Central memory CD4-positive, alpha-beta T cell (primary cell): ENCODE measurements at places on chromosomes 6 and 20.

DNA sequence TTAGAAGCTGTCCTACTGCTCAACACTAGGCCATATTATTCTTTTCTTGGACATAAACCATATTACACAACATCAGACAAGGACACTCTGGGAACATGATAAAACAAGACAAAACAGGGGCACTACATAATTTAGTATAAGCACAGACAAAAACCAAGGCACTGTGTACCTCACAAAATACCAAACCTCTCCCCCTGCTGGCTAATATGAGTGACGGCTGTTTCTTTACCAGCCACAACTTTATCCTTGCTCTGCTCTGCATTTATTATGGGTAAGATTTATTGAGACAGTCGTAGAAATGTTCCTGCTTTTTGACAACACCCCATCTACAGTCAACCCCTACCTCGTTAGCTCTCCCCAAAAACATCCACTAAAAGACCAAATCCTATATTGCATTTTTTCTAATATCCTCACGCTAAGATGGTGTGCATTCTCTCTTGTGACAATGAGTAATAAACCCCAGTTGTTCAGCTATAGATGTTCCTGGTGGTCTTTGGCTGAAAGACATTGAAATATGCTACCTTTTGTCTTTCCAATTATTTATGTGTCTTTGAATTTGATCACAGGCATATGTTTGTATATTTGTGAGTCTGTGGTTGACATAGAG lies 23.8 kb upstream of the POLR1H start:
- no peak for DNase-seq

- no peak for DNase-seq
Observed at GRCh38 chr6:40308533-40309306, 278.4 kb downstream of the LRFN2 start.

DNA sequence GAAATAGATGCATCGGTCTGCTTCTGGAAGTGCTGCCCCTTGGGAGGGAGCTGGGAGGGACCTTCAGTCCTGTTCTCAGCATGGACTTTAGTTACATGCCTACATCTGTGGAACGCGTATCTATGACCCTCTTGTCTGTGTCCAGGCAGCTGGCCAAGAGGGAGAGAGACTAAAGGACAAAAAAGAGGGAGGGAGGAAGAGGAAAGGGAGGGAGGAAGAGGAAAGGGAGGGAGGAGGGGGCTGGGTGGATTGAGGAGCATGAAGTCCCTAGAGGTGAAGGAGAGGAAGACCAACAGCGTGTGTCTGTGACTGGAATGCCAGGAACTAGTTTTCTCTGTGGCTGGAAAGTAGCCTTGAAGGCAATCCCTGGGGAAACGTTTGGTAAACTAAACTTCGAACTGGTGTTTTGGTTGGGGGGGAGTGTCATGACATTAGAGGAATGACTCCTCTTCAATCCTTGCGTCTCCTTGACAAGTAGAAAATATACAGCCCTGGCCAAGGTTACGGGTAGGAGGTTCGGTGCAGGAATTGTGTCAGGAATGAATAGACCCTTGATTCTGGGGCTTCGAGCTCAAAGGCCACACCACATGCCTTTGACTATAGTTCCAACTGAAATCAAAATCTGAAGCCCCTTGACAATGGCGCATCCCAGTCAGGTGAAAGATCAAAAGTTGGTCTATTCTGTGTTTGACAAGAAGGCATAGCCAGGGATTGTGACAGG lies 52.0 kb upstream of the PLEKHG1 start:
- no peak for DNase-seq

- no peak for DNase-seq
Observed at GRCh38 chr6:106050538-106050937, 35.6 kb upstream of the PRDM1 start.

GRCh38 chr20:46946796-46947195 lies 52.2 kb downstream of the EYA2 start:
- DNase-seq, result no peak

DNA sequence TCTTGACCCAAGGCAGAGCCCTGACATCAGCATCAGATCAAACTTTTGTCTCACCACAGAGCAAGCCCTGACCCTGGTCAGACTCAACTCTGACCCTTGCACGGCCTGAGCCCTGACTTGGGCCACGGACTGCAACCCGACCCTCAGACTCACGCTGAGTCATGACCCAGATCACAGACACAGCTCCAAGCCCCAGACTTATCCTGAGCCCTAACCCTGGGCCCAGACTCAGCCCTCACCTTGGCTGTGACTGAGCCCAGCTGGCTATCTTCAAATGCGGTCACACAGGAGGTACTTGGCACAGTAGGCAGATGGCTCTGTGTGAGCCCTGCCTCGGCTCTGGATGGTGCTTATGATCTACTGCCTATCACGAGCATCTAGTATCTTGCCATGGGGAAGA lies 602.3 kb downstream of the PTPRT start:
- DNase-seq, result no peak

DNA sequence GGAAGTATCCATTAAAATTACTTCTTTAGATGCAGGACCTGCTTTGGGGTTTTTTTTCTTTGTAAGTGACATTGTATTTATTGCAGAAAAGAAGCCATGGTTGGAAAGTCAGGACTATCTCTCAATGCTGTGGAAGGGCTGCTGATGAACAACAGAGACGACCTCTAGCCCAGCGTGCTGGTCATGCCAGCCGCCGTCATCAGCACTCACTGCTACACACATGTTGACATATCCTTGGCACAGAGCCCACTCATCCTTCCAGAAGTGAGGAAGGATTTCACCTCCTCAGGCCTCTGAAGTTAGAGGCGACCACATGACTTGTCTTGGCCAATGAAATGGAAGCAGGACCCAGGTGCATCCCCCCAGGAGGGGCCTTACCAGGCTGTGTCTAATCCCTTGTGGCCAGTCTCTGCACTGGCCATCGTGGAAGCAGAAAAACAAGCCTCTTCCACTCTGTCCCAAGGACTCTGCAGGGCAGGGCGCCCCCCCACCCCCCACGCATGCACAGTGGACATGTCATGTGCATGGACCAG lies 343.5 kb downstream of the TAF4 start:
- DNase-seq, result no peak

DNA sequence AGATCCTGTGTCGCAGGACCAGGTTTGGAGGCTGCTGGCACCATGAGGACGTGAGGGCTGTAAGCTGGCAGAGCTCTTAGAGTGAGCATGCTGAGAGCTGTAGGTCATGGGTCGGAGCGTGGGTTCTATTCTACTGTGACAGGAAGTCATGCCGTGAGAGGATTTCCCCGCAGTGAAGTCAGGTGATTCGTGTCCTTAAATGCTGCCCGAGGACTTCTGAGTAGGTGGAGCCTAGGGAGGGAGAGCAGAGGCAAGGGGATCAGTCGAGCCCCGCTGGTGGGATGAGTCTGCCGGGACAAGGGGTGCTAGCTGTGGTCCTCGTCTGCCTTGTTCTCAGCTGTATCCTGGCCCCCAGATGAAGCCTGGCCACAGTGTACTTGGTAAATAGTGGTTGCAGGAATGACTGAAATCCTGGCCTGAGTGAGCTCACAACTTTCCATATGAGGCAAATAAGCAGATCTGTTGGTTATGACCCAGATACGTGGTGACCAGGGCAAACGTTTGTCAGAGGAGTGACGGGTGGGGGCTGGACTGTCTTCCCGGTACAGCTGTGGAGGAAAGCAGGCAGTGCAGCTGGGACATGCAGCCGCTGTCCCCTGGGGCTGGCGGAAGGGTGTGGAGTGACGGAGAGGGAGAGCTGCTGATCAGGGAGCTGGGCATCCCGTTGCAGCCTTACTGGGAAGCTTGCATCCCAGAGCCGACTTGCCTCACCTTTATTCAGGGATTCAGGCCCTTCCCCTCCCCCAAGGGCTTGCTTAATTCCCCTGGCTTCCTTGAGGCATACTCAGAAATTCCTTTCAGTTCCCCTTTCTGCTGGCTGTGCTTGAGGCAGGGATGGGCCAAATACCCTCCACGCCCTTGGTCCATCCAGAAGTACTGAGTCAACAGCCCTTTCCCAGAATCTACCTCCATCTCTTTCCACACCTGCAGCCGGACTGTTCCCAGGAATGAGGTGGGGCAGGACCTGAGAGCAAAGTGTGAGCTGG lies 250.9 kb upstream of the RREB1 start:
- DNase-seq, result peak; percentile 6

DNA sequence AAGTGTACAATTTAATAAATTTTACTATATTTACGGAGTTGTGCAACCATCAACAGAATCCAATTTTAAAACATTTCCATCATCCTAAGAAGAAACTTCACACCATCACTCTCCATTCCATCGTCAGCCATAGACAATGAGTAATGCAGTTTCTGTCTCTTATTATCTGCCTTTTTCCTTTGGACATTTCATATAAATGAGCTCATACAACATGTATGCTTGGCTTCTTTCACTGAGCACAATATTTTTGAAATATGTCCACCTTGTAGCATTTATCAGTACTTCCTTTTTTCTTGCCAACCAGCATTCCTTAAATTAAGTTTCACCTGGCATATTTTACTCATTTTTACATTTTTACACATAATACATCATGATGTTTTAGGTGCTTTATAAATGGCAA lies 22.7 kb upstream of the HIVEP1 start:
- no peak for DNase-seq

DNA sequence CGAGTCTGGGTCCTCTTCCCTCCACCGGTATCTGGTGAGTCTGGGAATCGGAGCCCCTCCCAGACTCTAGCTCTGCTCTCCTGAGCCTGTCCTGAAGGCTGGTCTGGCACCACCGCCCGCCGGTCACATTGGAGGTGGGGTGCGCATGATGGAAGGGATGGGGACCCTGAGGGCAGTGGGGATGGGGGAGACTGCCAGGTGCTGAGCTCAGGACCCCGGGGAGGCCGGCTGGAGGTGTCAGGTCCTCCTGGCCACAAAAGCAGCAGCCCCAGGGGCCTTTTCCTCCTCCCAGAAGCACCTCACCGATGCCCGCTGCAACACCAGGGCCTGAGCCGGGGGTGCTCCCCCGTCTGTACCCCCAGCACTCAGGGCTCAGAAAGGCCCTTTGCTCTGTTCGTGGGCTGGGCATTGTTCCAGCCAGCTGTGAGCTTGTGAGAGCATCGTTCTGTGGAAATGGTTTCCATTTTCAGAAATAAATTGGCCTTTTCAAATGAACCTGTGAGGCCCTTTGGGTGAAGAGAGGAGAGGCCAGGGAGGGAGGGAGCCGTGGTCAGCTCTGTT lies 2.5 kb upstream of the NPBWR2 start:
- DNase-seq, result no peak

DNA sequence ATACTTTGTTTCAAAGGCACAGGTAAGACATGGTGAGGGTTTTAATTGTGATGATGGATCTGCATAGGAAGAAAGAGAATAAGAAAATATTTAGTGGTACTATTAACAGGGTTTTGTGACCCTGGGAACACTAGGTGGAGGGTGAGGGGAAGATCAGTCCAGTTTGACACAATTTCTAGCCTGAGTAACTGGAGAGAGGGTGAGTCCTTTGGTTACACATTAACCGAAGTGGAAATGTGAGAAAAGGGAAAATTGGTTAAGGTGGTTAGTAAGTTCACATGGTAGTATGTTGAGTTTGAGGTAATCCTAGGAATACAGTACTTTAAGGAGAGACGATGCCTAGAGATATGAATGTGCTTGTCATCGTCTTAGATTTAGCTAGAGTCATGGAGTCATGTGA lies 54.8 kb upstream of the POU3F2 start:
- DNase-seq, result no peak

DNA sequence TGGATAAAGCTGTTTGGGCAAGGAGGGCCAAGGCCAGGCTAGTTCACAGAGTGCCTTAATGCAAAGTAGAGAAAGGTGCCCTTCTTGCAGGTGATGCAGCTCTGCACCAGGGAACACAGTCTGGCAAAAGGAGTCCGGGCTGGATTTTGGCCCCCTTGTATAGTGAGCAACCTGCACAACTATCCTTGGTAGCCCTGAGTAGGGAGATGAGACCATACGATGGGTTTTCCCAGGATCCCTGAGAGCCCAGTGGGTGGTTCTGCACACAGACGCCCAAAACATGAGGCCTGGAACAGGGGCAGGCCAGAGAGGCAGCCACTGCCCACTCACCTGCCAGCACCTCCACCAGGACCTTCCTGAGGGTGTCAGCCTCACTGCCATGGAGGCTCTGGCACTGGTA lies 2.0 kb downstream of the TREM2 start:
- DNase-seq, result no peak

DNA sequence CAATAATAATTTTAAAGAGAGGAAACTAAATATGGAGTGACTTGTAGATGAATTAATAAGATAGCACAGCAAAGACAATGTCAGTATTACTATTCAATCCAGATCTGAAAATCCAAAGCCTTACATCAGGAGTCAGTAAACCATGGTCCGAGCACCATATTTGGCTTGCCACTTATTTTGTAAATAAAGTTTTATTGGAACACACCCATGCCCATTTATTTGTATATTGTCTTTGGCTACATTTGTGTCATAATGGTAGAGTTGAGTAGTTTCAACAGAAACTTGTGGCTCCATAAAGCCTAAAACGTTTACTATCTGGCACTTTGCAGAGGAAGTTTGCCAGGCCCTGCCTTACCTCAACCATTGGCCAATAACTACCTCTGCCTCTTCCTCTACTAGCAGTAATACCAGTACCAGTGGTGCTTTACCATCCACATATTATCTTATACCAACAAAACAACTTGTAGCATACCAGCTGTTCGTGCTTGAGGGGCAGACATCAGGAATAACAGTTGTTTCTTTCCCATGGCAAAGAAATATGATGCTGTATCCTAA lies 51.8 kb upstream of the SYNJ2 start:
- no peak for DNase-seq

DNA sequence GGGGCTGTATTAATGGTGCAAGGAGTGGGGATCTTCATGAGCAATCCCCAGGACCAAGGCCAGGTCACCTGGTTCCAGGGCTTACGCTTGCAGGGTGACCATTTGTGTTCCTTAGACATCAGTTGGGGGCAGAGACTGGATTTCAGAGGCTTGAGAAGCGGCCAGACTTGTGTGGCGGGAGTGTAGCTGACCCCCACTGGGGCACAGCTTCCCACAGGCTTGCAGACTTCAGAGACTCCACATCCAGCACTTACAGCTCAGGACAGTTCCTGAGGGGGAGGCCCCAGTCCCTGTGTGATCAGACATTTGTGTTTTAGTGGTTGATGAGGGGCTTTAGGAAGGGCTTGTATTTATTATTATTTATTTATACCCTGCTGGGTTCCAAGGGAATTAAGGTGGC lies 15.3 kb downstream of the TJAP1 start:
- no peak for DNase-seq

GRCh38 chr20:3430376-3431069 lies 23.1 kb upstream of the DNAAF9 start:
- no peak for DNase-seq

GRCh38 chr6:35388772-35389352 lies 46.5 kb downstream of the PPARD start:
- DNase-seq, result no peak

- no peak for DNase-seq
Observed at GRCh38 chr6:137727216-137727765, 139.8 kb upstream of the TNFAIP3 start.
